ENCODE measurements at places on chromosomes 3 and 15.

DNA sequence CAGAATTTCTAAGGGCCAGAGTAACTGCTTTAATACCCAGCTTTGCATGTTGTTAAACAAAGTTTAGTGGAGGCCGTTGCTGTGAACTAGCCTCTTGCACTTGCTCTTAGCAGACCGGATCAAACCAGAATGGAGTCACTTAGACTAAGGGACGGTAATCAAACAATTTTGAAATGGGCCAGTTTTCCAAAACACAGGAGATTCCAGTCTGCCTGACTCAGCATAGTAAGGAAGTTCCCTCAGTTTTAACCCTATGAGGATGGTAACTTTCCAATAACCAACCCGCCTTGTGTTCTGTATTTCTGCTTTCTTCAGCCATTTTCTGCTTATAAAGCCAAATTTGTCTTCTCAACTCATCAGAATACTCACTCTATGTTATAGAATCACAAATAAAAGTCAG lies 77.2 kb upstream of the WDR72 start:
- no peak for DNase-seq

DNA sequence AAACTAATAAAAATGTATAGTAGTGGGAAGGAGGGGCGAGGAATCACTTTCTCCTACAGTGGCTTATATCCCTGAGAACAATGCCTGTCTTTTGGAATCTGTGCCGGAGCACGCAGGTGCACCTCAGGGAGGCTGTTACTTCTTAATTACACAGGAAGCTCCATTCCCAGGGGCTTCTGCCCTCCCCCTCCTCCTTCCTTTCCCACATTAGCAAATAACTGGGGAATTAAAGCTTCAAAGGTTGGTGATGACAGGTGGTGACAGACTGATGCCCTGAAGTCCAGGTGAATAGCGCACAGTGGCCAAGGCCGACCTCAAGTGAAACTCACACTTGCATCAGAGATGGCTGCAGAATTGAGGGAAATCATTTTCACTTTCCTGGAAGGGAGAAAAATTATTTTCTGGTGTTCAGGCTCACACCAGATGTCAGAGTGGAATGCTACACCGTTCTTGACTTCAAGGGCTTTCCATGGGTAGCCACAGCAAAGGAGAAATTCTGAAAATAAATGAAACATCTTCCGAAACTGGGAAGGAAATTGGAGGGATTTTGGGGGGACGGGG lies 3.7 kb downstream of the GRAMD2A start:
- DNase-seq: no peak

DNA sequence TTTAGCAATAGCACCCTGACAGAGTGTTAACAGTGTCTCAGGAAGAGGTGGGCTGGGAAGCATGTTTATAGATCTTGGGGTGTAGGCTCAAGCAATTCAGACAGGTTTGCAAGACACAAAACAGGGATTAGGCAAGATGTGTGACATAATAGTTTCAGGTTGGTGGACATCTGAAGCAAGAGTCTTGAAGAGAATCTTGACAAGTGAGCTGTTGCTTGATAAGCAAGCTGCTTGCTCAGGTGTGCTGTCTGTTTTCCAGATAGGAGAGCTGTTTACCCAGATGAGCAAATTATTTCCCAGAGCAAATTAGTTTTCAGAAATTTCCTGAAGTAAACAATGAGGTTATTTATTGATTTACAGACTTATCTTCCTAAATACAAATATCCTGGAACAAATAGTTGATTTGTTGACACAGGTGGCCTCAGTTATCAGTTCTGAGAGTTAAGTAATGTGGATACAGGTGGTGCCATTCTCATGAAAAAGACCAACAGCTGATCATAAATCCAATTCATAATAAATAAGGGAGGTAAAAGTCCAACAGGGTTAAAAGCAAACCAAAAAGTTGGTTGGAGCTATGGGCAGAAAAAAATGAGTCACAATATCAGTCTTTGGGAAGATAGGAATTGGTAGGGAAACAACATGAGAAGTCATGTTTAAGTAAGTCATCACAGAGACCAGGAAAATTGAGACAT lies 437.3 kb downstream of the TBL1XR1 start:
- no peak for DNase-seq

DNA sequence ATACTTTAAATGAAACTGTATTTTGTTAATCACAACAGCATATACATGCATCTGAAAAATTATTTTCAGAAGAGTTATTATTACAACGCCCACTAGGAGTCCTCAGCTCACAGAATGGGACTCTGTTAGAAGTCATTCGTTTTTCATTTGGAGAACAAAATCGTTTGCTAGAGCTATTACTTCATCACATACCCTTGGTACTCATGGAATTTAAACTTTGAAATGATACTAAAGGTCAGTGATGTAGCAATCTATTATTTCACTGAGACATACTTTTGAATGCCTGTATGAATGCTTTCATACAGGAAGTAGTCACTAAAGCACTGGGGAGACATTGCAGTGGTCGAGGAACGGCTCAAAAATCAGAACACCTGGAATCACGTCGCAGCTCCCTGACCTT lies 198.1 kb downstream of the MBNL1 start:
- DNase-seq: no peak

DNA sequence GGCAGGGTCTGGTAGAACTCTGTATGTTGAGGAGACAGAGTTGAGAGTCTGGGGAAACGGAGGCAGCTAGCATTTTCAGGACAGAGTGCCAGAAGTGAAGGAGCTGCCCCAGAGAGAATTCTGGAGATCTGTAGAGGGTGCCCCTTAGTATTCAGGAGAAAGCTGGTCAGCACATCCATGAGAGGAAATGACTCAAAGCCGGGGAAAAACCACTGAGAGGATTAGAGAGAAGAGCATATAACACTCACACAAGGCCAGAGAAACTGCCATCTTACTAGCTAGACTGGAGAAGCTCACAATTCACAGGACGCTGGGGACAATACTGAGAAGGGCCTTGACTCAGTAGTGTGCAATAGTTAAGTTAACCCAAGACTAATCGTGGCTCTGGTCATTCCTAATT lies 75.7 kb upstream of the DPPA4 start:
- DNase-seq: no peak
